ENCODE measurements at places on chromosomes 6 and 20.

GRCh38 chr20:22567944-22568871, 16.2 kb downstream of the FOXA2 start:
- peaks cover 43% of the 10 kb centered on the region for H3K27me3 ChIP-seq
- no peak overlapping the region for H3K27ac ChIP-seq
- no peak for DNase-seq
- H3K4me3 ChIP-seq, result no peak overlapping the region
- no peaks in the 10 kb centered on the region for H3K36me3 ChIP-seq

GRCh38 chr6:49070411-49070810, 392.6 kb downstream of the MMUT start:
- no peaks in the 10 kb centered on the region for H3K36me3 ChIP-seq
- H3K27me3 ChIP-seq, result no peaks in the 10 kb centered on the region
- H3K4me1 ChIP-seq, result no peaks in the 10 kb centered on the region
- no peak overlapping the region for H3K4me3 ChIP-seq

DNA sequence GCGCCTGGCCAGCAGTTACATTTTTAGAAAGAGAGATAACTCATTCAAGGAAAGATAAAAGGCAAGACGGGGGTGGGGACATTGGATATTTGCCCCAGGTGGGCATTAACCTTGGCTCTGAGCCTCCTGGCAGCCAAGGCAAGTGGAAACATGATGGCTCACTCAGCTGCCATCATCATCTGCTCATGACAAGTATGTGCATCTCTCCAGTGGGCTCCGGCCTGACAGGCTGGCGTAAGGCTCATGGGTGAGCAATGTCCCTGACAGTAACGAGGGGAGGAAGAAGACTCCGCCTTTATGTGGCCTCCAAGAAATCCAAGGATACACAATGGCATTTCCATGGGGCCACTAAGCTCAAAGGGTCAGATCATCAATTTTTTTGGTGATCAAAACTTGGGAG, 13.3 kb downstream of the ANKRD60 start:
- H3K27me3 ChIP-seq, result peaks cover 38% of the 10 kb centered on the region
- H3K4me1 ChIP-seq, result no peaks in the 10 kb centered on the region
- no peak overlapping the region for H3K27ac ChIP-seq
- no peak overlapping the region for H3K4me3 ChIP-seq
- no peak for DNase-seq

- H3K27me3 ChIP-seq, result no peaks in the 10 kb centered on the region
- peak; percentile 53 for DNase-seq
- H3K27ac ChIP-seq, result no peak overlapping the region
- H3K4me1 ChIP-seq, result peaks cover 5% of the 10 kb centered on the region
Measured at GRCh38 chr6:16659466-16660156, 101.6 kb downstream of the ATXN1 start.

GRCh38 chr6:88238901-88239300, 72.8 kb upstream of the CNR1 start:
- H3K27me3 ChIP-seq, result no peaks in the 10 kb centered on the region
- no peak overlapping the region for H3K4me3 ChIP-seq

DNA sequence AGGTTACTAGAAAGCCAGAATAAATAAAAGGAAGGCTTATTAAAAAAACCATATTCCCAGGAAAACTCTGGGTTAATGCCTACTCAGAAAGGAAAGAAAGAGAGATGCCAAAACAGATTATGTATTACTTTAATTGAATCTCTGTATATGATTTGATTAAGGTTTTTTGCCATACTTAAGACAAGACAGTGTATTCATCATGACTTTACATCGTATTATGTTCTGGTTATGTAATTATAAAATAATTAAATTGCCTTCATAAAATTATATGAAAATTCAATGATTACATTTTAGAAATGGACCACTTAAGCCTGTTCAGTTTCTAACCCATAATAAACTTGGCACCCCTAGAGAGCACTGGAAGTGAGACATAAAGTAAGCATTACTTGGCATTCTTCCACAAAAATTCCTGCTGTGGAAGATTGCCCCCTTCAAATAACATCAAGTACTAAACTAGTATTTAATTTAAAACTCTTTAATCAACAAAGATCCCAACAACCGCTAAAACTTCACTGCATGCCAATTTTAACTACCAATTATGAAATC, 20.8 kb upstream of the IBTK start:
- no peak overlapping the region for H3K4me3 ChIP-seq
- H3K4me1 ChIP-seq, result no peaks in the 10 kb centered on the region
- peaks cover 8% of the 10 kb centered on the region for H3K27me3 ChIP-seq
- no peak for DNase-seq

DNA sequence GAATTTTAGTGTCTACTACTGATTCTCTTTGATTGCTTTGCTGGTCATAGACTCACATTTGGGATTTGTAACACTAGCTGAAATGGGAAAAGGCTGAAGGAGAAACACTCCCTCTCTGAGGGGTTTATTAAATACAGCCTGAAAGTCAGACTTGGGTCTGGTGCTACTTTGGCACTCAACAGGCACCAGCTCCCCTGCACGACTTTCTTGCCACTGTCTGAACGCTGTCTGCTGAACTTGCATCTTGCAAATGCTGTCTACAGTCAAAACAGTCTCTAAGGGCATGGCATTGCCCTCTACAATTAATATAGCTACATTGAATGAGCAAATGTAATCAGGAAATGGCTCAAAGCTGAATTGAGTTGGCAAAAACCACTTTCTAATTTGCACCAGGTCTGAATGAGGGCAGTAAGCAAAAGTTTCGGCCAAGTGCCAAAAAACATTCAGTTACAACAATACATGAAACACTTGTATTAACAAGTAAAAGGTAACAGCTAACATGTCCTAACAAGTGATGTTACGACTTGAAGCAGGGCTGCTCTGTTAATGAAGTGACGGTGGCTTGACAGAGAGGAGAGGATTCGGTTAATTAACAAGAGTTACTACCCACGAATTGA, 119.5 kb downstream of the FOXC1 start:
- no peaks in the 10 kb centered on the region for H3K27me3 ChIP-seq
- H3K27ac ChIP-seq, result no peak overlapping the region
- peaks cover 8% of the 10 kb centered on the region for H3K4me1 ChIP-seq
- no peak overlapping the region for H3K4me3 ChIP-seq

DNA sequence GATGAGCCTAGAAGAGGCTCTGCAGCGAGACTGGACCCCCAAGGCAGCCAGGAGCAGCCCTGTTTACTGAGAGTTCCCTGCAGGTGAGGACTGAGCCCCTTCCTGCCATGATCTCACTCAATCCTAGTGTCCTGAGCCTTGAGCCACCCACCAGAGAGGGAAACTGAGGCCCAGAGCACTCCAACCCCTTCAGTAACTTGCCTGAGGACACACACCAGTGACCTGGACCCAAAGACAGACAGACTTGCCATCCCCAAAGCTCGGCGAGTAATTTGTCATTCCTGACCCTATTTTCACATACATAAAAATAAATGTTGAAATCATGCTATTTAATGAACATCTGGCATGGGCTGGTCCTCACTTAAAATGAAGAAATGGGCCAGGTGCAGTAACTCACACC, 16.7 kb downstream of the BMP7 start:
- H3K27me3 ChIP-seq, result peaks cover 7% of the 10 kb centered on the region
- peaks cover 8% of the 10 kb centered on the region for H3K4me1 ChIP-seq
- no peak overlapping the region for H3K27ac ChIP-seq
- no peaks in the 10 kb centered on the region for H3K36me3 ChIP-seq
- no peak overlapping the region for H3K4me3 ChIP-seq
